Pulmonary artery endothelial cell (primary cell): ENCODE measurements at places on chromosomes 5 and 9. TPM values are rescaled to one million over a fixed set of nuclear protein-coding genes. Genes with fewer than 3 reads are reported as not detected.

GRCh38 chr9:124415852-124416484 is 726 bp upstream of the PSMB7 start:
- no peak for DNase-seq

- no peak for DNase-seq
Observed at GRCh38 chr5:6722015-6722414, 8.8 kb downstream of the TENT4A start.

GRCh38 chr5:124752854-124753720 is 6.6 kb upstream of the ZNF608 start:
- DNase-seq, result no peak

GRCh38 chr5:133368916-133369783 is 243.2 kb downstream of the FSTL4 start:
- DNase-seq, result no peak

GRCh38 chr9:38133595-38133994 is 64.6 kb upstream of the SHB start:
- DNase-seq, result no peak

- DNase-seq, result no peak
Observed at GRCh38 chr5:137490591-137490990, 8.5 kb downstream of the SPOCK1 start.

GRCh38 chr9:134314039-134314949 is 12.0 kb upstream of the RXRA start:
- no peak for DNase-seq

DNA sequence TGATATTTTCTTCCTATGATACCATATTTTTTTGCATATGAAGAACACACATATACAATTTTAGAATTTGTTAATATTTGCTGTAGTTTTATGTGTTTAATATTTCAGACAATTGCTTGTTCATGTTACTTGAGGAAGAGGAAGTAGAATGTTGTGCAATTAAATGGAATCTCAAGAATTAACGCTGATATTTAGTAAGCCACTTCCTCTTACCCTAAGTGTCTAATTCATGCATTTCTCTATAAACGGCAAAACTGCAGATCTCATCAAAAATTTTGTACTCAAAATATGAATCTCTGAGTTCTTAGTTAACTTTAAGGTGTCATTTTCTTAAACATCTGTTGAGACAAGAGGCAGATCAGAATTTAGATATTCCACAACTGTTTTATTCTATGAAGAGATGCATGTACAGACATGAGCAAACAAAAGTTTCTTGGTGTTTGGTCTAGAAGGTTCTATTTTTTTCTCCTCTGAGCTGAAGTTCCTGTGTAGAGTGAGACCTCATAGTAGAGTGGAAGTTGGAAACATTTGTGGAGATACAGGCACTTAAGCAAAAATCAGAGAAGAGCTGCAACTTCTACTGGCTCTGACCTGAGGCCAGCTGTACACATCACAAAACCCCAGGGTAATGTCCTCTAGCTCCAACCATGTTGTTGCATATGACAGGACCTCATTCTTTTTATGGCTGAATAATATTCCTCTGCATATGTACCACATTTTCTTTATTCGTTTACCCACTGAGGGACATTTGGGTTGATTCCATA is 16.6 kb upstream of the TGFBI start:
- no peak for DNase-seq

DNA sequence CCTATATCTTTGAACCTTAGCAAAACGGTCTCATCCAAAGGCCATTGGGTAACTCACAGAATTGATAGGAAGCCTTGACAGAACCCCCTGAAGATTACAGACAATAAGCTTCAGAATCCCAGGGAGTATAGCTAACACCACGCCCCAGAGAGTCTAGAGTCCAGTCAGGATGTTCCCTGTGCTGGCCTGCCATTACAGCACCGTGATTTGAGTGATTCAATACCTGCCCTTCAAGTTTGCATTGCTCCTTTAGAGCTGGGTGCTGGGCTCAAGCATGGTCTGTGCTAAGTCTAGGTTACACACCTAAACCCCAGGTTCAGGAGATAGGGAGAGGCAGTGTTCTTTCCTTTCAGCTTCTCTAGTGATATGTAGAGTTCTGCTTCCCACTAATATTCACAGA is 90.5 kb downstream of the RASEF start:
- no peak for DNase-seq

GRCh38 chr5:138111937-138112336 is 27.3 kb downstream of the NME5 start:
- DNase-seq, result no peak

- peak; percentile 36 for DNase-seq
Observed at GRCh38 chr5:17249029-17249634, 31.7 kb downstream of the BASP1 start.

DNA sequence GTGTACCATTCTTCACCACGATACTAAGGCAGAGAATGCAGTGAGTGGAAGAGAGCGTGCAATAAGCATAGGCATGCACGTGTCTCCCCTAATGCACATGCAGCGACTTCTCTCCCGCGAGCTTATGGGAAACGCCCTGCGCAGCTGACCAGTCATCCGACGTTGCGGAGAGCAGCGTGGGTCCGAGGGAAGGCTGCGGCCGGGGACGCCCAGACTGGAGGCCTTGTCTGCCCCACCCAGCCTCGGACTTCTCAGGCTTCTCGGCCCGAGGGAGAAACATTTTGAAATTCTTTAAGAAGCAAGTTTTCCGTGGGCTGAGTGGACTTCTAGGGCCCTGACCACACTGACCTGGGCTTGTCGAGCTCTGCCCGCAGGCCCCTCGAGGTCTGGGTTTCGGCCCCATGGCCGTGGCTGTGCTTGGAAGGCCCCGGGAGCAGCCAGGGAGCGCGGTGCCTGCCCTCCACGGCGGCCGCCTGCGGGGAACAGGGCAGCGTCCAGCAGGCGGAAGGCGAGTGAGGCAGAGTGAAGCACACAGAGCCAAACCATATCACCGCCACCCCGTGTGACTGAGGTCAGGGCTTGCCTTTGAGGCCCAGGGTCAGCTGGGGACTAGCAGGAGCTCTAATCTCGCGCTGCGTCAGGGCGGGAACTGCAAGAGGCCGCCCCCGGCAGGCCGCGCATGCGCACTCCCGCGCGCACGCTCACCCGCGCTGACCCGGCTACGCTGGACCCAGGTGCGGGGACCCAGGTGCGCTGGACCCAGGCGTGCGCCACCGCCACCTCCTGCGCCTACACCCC is 60.0 kb upstream of the IRX1 start:
- DNase-seq, result no peak

DNA sequence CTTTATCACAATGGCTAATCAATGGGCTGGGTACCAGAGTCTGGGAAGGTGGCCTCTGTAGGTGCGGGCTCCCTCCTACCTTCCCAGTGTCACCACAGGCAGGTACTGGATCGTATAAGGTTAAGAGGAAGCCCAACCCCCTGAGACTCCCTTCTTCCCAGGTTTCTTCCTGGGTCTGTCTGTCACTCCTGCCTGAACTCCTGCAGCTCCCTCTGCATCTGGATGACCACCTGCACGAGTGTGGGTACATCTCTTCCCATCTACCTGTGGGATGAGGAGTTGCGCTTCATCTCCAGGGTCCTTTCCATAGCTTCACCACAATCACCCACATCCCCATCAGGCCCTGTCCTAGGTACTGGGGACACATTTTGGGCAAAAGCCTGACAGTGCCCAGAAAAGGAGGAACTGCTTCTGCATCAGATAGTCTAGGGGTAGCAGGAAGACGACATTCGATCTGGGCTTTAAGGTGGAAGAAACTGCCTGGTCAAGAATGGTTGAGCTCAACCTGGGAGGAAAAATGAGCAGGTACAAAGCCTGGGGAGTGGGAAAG is 112.2 kb upstream of the ALDH1B1 start:
- DNase-seq, result no peak

- DNase-seq, result no peak
Observed at GRCh38 chr9:114026335-114026734, 51.8 kb downstream of the AMBP start.

GRCh38 chr5:51377151-51378060 is 5.8 kb upstream of the ISL1 start:
- DNase-seq, result no peak

GRCh38 chr5:39106322-39106721 is 32.1 kb upstream of the RICTOR start:
- no peak for DNase-seq

DNA sequence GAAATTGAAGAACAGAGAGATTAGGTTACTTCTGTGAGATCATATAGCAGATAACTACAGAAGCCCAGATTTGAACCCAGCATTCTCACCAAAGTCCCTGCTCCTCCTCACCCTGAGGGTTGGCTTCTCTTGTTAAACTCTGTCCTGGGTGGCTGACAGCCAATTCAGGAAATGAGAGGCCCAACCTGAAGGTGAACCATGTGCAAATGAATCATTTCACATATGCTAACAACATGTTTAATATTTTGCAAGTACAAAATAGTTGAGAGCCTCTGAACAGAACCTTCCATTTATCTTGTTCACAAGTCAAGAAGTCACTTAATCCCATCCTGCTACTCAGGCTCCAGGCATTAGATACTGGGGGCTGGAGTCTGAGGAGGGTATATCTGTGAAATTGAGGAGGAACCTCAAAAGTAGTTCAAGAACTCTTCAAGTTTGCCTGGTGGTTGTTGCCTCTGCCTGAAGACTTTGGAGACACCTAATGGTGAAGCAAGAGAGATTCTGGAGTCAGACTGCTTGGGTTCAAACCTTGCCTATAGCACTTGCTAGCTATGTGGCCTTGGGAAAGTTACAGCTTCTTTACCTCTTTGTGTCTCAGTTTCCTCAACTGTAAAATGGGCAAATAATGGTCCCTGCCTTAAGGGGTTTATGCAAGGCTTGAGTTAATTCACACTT is 564.0 kb downstream of the PSAT1 start:
- no peak for DNase-seq

GRCh38 chr9:128383791-128384190 is 12.6 kb downstream of the URM1 start:
- no peak for DNase-seq

DNA sequence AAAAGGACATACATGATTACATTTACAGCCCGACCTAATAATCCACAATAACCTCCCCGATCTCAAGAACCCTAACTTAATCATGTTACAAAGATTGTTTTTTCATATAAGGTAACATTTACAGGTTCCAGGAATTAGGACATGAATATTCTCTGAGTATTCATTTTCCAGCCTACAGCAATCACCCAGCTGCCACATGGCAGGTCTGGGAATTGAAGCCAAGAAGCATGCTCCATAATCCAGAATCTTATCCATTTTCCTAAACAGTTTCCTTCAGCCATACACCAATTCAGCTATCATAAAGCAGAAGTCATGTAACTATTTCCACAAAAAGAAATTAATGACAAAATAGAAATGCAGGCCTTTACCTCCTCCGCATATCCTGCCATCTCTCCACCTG is 163.4 kb downstream of the CAAP1 start:
- DNase-seq, result no peak

GRCh38 chr5:78562714-78563330 is 85.8 kb downstream of the LHFPL2 start:
- no peak for DNase-seq

DNA sequence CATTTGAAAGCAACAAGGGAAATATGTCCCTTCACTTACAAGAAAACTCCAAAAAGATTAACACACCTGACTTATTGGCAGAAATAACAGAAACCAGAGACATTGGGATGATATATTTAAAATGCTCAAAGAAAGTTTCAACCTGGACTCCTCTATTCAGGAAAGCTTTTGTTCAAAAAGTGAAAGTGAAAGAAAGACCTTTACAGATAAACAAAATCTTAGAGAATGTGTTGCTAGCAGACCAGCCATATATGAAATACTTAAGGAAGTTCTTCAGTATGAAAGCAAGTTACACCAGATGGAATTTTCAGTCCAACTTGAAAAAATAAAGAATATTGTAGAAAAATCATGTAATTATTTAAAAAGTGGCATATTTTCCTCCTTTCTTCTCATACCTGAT is 1075.1 kb downstream of the NR2F1-AS1 start:
- no peak for DNase-seq

DNA sequence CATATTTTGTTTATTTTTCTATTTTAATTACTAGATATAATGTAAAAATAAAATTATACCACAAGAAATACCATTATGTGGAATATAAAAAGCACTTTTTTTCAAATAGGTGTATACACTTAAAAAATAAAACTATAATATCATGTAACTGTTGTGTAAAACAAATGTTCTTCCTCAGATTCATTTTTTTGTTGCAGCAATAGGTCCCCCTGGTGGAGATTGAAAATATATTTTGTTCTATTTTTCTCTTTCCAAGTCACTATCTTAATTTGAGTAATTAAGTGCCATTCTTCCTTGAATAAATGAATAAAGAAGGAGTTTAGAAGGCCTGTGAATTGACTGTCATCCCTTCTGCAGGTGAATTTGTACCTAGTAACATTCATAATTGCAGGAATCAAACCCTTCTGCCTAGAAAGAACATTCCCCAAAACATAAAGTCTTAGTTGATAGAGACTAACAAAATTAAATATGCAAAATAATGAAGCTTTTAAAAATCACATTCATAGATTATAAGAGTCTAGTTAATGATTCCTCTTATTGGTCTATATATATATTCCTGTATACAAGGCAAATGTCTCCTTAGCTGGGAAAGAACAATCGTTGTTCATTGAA is 23.4 kb downstream of the CETN3 start:
- no peak for DNase-seq

The TSSK1B gene
- not detected in 2 replicates for total RNA-seq

The FIBCD1 gene
- not detected in 2 replicates for total RNA-seq

The EPB41L4A gene
- 13.4 and 18.3 TPM in 2 replicates for total RNA-seq

The C5orf58 gene
- not detected in 2 replicates for total RNA-seq

The TIGD6 gene
- 5.0 and 5.6 TPM in 2 replicates for total RNA-seq

The AGPAT2 gene
- 48.9 and 49.9 TPM in 2 replicates for total RNA-seq

The SOHLH1 gene
- total RNA-seq, result not detected in 2 replicates

The LMX1B gene
- total RNA-seq, result not detected in 2 replicates

The OR1J2 gene
- not detected in 2 replicates for total RNA-seq

The ANKHD1 gene
- 59.8 and 89.8 TPM in 2 replicates for total RNA-seq

The PCDHB14 gene
- total RNA-seq, result 0.53 and 0.78 TPM in 2 replicates
